ENCODE measurements at places on chromosomes 2 and 18.

- DNase-seq = no peak
Observed at GRCh38 chr2:174833737-174834136, 69.5 kb upstream of the CHRNA1 start.

DNA sequence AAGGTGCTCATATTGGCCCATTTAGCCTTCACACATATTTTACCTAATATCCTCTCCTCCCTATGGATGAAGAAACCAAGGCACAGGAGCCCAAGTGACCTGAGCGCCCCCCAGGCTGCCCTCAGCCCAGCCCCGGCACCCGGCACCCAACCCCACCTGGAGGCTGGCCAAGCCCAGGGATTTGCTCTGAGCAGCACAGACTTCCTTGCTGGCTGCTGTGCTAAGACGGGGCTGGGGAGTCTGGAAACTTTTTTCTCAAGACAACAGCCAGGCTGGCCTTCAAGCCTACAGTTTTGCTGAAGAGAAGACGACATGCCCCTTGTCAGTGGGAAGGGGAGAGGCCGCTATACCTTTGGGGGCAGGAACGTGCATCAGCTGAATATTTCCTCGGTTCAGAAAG is 52.7 kb upstream of the LAMA1 start:
- no peak for DNase-seq

GRCh38 chr2:89848763-89849368 is 1157.4 kb downstream of the RPIA start:
- no peak for DNase-seq

GRCh38 chr2:122565364-122565763 is 809.9 kb downstream of the TSN start:
- DNase-seq = no peak

- no peak for DNase-seq
Observed at GRCh38 chr2:36333350-36334012, 22.1 kb upstream of the CRIM1 start.

All from fibroblast of lung (primary cell).